ENCODE measurements at places on chromosomes 5 and 9.

- H3K27me3 ChIP-seq = no peaks in the 10 kb centered on the region
- DNase-seq = no peak
- H3K36me3 ChIP-seq = no peaks in the 10 kb centered on the region
- H3K4me1 ChIP-seq = no peaks in the 10 kb centered on the region
- H3K27ac ChIP-seq = no peak overlapping the region
- H3K4me3 ChIP-seq = no peak overlapping the region
Measured at GRCh38 chr5:137648361-137648760, 87.5 kb downstream of the KLHL3 start.

DNA sequence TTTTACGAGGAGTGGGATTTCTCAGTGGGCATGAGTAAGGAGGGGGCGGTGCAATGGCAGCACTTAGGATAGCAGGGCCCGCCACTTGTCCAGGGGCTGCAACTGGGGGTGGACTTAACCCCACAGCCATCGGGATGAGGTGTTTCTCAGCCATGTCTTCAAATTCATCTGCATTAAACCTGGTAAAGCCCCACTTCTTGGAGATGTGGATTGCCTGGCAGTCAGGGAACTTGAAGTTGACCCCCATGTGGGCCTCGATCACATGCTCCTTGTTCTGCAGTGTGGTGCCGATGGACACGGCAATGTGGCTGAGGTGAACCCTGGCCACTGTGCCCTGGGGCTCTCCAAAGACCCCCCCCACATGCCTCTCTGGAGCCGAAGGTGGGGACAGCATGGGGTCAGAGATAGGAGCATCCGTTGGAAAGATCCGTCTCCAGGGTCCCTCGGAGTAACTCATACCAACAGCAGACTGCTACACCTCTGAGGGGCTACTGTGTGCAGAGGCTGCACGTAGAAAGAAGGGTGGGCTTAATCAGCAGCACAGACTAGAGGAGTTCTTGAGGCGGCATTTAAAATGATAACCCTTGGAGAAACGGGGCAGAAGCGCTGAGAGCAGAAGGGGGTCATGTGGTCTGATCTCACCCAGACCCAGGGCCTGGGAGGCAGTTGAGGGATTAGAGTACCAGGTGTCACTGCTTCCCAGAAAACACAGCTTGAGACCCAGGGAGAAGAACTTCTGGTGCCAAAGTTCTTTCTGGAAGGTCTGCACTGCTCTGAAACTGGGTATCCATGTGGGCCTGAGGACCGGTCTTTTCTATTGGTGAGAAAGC lies 141.4 kb downstream of the MTX3 start:
- no peak overlapping the region for H3K4me3 ChIP-seq
- H3K27ac ChIP-seq = peak overlapping the region; percentile 57
- no peaks in the 10 kb centered on the region for H3K27me3 ChIP-seq

GRCh38 chr5:88883059-88883835 lies at the start of gene MEF2C:
Gene MEF2C (minus strand): TSS chr5:88883184. CDS start chr5:88823788, 59,396 bp downstream.
- no peaks in the 10 kb centered on the region for H3K27me3 ChIP-seq
- DNase-seq = peak; percentile 87
- no peaks in the 10 kb centered on the region for H3K36me3 ChIP-seq
- peak within 1 kb of the TSS; percentile 52 for H3K4me3 ChIP-seq
- no peaks in the 10 kb centered on the region for H3K4me1 ChIP-seq

- H3K27me3 ChIP-seq = no peaks in the 10 kb centered on the region
- H3K4me3 ChIP-seq = no peak overlapping the region
- no peaks in the 10 kb centered on the region for H3K4me1 ChIP-seq
- no peak for DNase-seq
- H3K27ac ChIP-seq = no peak overlapping the region
Measured at GRCh38 chr5:39019254-39019653, 54.9 kb downstream of the RICTOR start.

Data from uterus (tissue), 4 donors.